Suppressor macrophage treated with lipopolysaccharide for 4 hours (primary cell): ENCODE measurements at places on chromosomes 6 and 20.

GRCh38 chr6:44051515-44051914, 75.7 kb downstream of the MRPL14 start:
- DNase-seq, result no peak

- DNase-seq, result peak; percentile 80
Observed at GRCh38 chr20:35767683-35768481, 3.9 kb upstream of the PHF20 start.

- DNase-seq, result no peak
Observed at GRCh38 chr6:43451348-43451747, 4.0 kb downstream of the DLK2 start.

- DNase-seq, result no peak
Observed at GRCh38 chr6:135728589-135728988, 122.9 kb upstream of the PDE7B start.

- DNase-seq, result peak; percentile 97
Observed at GRCh38 chr6:137734875-137735182, 132.2 kb upstream of the TNFAIP3 start.

DNA sequence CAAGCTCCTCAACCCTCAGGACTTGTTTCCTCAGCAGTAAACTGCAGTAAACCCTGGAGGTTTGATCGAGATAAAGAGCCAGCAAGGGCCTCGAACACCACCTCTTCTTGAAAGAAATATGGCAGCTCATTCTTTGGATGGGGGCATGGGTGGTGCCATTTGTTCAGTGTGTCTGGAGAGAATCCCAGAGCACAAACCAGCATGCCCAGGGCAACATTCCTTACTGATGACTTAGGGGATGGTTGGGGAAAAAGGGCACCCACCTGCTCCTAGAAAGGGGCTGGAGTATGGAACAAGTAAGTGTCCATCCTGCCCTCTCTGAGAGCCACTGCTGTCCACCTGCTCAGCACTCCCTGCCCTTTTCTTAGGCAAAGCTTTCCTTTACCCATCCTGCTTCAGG, 31.3 kb upstream of the ZFAND3 start:
- DNase-seq, result no peak

- no peak for DNase-seq
Observed at GRCh38 chr20:61169874-61170273, 82.2 kb upstream of the CDH4 start.

DNA sequence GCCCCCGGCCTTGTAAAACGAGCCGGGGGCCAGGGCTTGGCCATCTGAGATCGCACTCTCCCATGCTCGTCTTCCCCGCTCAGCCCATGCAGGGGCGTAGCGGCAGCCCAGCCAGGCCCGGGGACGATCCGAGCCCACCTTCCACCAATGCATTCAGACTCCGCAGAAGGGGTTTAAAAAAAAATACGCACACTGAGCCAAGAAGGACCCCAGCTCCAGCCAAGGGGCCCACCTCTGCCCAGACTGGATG, 320 bp downstream of the GSTA4 start:
- no peak for DNase-seq

DNA sequence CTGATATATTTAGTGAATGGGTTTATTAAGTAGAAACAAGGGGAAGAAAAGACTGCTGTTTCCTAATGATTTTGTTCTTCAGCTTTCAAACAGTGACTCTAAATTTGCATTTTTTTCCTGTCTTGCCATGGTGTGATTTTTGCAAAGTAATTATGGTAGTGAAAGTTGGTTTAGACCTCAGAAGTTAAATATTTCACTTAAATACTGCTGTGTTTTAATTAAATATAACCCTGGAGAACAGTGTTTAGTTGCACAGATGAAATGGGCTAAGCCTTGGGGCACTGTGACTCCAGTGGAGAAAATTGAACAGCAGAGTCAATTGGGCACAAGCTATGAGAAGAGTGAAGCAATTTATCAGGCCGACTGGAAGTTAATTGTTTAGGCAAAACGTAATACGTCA, 111.1 kb upstream of the MCHR2 start:
- DNase-seq, result no peak

- peak; percentile 55 for DNase-seq
Observed at GRCh38 chr20:49964964-49965780, 17.6 kb upstream of the SNAI1 start.

DNA sequence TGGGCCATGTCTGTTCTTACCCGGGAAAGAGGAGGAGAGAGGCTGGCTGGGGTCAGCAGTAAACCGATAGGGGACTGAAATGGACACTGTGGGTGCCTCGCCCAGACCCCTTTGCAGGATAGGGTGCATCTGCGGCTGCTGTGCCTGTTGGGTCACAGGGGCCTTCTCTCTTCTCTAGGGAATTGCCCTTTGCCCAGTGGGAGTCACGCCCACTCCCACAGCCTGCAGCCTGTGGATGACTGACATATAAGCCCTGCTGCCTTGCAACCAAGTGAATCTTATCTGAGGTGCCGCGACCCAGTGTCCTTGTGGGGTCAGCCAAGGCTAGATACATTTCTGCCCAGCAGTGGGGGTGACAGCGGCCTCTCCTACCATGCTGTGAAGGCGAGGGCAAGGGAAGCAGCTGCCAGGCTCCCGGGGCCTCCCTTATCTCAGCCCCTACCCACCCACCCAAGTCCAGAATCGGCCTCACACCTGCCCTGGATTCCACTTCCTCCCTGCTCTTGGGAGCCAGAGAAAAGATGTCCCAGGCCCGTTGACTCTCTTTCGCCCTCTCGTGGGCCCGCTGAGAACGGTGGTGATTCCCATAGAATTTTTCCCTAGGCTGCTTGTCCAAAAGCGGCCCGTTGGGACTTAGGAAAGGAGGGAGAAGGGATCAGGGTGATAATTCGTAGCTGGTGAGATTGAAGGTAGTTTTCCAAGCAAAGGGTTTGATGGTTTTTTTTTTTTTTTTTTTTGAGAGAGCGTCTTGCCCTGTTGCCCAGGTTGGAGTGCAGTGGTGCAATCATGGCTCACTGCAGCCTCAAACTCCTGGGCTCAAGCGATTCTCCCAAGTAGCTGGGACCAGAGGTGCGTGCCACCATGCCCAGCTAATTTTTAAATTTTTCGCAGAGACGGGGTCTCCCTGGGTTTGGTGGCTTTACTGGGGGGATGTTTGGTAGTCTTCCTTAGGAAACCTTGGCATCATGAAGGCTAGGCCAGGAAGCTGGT, 76.4 kb upstream of the RNF24 start:
- peak; percentile 70 for DNase-seq

DNA sequence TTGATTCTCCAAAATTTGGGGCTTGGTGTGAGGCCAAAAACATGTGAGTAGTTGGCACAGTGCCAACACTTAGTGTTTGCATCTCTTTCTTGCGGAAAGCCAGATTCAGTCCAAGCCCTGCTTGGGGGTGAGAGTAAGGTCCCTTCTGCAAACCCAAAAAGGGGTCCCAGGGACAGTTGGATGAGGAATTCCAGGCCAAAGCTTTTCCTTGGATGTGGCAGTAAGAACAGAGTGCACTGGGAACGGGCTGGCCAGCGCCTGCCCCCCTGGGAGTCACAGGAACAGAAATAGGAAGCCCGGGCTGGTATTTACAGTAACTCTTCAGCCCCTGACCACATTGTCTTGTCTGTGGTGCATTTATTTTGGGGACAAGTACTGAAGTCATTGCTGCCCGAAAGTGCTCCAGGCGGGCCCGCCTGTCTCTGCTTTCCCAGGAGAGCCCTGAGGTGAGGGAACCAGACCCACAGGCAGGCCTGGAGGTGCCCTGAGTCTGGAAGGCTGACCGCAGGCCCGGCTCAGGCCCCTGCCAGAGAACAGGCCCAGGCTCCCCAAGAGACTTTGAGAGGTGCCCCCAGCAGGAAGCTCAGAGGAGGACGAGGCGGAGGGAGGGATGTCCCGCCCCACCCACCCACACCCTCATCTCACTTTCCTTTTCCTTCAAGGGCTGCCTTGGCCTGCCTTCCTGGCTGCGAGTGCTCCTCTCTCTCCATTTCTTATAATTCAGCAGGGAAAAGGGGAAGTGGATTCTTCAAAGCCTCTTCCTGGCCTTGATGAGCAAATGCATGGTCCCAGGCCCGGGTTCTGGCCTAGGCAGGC, 218.4 kb downstream of the MAFB start:
- peak; percentile 85 for DNase-seq

DNA sequence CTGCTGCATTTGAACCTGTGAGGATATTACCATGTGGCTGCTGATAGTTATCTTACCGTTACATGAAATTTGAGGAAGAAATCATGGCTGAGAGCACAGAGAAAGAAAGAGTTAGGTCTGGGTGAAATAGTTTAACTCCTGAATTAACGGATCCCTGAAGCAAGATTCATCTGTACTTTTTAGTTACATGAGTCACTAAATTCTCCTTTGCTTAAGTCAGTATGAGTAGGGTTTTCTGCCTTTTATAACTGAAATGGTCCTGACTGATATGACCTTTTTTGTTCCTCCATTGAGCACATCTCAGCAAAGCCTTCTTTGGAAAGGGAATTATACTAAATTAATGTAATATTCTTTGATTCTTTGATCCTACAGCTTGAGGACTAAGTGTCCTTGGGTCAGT, 333.3 kb upstream of the ZFP64 start:
- no peak for DNase-seq

- peak; percentile 45 for DNase-seq
Observed at GRCh38 chr6:134416418-134417154, 98.7 kb upstream of the SGK1 start.

- DNase-seq, result peak; percentile 90
Observed at GRCh38 chr6:24394780-24395437, 7.8 kb upstream of the MRS2 start.

DNA sequence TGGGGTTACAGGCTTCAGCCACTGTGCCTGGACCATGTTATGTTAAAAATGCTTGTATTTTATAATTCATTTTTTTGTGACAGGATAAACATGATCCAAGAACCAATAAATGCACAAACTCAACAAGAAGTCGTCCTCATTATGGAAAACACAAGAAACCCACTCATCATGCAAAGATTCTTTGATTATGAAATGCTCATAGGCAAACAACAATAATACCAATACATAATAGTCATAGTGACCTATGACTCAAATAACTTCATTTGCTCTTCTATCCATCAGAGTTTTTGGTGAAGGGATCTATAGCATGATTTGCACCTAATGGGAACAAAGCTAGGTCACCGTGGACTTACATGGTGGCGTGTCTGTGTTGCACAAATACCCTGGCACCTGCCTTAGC, 217.1 kb upstream of the THEMIS start:
- no peak for DNase-seq

- DNase-seq, result no peak
Observed at GRCh38 chr6:41042226-41043055, at the start of gene TSPO2. TSS of gene TSPO2 (plus strand) at chr6:41042467. CDS start at chr6:41042986, 519 bp downstream.

GRCh38 chr20:43185901-43186300, 3.8 kb downstream of the PTPRT start:
- no peak for DNase-seq

DNA sequence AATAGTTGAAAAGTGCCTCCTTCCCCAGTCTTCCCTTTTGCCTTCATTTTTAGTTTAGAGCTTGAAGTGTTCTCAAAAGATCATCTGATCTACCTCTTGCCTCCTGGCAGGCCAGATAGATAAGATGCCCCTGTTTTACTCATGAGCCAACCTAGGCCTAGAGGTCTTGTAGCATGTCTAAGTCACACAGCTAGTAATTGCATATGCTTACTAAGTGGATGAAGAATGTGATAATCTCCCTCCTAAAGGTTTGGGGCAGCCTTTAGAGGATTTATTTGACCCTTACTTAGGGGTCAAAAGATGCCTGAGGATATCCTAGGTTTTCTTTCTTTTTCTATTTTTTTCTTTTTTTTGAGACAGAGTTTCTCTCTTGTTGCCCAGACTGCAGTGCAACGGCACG, 2.1 kb downstream of the C6orf141 start:
- no peak for DNase-seq

- DNase-seq, result peak; percentile 65
Observed at GRCh38 chr6:146950351-146950835, 253.8 kb upstream of the STXBP5 start.

DNA sequence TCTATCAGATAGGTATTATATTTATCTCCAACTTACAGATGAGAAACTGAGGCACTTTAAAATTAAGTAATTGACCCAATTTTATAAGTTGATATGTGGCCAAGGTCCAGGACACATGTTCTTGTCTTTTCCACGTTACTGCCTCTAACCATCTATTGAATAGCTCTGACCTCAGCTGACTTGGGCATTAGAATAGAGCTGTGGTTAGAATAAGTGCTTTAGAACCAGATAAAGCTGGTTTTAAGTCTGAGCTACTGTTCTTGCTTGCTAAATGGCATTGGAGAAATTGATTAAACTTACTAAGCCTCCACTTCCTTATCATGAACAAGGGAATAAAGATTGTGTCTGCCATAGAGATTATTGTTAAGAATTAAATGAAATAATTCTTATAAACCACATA, 147.8 kb upstream of the DTNBP1 start:
- DNase-seq, result no peak

GRCh38 chr6:87698547-87699006, 3.5 kb downstream of the AKIRIN2 start:
- DNase-seq, result peak; percentile 90

DNA sequence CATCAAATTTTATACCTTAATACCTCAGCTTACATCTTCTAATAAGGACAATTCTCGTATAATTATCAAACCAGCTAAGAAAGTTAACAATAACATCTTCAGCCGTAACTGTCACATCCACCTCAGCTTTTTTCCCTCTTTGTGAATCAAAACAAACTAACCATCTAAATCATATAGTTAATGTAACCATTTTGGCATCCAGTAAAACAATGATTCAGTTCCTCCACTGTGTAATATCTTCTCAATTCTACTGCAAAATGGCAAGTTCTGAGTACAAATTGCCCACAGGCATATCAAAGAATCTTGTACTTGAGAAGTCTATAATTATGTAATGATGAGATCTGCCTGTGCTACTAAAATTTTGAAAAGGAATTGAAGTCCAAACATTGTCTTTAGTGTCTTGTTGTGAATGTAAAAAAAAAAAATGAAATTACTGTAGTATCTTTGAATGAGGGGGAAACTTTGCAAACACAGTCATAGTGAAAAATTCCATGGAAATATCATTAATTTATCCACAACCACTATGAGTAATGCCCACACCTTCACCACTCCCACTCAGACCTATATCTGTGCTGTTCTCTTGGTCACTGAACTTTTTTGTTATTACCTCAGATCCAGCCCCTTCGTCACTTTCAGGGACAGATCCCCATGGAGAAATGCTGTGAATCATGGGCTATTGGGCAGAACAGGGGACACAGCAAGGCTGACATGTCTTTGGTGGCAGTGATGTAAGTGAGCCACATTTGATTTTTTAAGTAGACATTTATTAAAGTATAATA, 178.6 kb upstream of the RAB32 start:
- no peak for DNase-seq

GRCh38 chr20:50987493-50988210, 29.0 kb downstream of the MOCS3 start:
- DNase-seq, result peak; percentile 84

DNA sequence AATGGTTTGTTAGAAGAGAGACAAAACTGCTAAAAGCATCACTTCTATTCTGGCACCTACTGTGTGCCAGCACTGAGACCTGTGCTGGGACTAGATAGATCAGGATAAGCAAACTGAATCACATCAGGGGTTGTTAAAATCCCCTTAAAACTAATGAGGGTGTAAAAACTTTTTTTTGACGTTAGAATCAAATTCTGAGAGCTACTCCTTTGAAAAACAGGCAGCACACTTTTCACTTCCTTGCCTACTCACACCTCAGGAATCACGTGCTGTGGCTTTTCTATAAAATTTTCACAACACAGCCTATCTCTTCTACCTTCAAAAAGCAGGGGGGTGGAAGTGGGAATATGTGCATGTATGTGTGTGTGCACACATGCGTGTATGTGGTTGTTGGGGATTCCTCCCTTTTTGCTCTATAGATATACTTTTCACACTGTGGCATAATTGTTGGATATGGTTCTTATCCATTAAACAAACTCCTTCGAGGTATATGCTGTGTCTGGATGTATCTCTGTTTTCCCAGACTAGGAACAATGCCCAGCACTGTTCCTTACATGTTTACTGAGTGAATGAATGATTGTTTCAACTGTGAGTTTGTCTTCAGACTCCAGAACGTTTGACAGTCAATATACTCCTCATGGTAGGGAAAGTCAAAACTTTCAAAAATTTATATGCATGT, 105.4 kb downstream of the FYN start:
- no peak for DNase-seq
